ENCODE measurements at places on chromosomes 12 and 14.
A peak's percentile ranks its signal among the peaks of the same experiment; 100 is the strongest.

DNA sequence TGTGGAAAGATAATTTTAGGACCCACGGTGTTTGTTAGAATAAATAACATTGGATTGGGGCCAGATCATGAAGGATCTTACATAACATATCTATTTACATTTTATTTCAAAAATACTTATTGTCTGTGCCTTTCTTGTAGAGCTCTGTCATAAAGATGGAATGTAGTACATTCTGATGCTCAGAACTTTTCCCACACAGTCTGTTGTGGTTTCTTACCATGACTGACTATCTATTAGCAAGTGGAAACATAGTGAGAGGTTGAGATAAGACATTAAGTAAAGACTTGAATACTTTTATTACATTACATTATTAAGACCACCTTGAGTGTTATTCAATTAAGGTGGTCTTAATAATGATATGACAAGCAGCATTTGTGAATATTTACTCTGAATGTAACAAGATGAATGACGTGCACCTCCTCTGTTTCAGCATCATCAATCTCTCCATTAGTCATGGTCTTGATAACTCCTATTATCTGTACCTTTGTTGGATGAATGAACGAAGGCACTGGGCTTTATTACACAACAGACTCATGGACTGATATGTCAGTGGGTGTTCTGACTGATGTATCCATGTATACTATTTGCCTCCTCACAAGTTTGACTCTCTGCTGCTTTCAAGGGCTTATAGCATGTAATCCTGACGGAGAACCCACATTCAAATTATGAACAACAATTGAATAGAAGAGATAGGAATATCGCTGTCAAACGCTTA is 883.0 kb upstream of the FLRT2 start:
- no peak for DNase-seq

- no peak for DNase-seq
Observed at GRCh38 chr12:6935371-6936193, 7.8 kb downstream of the ATN1 start.

GRCh38 chr14:71103662-71104484 is 196.6 kb downstream of the PCNX1 start:
- DNase-seq: peak; percentile 54

DNA sequence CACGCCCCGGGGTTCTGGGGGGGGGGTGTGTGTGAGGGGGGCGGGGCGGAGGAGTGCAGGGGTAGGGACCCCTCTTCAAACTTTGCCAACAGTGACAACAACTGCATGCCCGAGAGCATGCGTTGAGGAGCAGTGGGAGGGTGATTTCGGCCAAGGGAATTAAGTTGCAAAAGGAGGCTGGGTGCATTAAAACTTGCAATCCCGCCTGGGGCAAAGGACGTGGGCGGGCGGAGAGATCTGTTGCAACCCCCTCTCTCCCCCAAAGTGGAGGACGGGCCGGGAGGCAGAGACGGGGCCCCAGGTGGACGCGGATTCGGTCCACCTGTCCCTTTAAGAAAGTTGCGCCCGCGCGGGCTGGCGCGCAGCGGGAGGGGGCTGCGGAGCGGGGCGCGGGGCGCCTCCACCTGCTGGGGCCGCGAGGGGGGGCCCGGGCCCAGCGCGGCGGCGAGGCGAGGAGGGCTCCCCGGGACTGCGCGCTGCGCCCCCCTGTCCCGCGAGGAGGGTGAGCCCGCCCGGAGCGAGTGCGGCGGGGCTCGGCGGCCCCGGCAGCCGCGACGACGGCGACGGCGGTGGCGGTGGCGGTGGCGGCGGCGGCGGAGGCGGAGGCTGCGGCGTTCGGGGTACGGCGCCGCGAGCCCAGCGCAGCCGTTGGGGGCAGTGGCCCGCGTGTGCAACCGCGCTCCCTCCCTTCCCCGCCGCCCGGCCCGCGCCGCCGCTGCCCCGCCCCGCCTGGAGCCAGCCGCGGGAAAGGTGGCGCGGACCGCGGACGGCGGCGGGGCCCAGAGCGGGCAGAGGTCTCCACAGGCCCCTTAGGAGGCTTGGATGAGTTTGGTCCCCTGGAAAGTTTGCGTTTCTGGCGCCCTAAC is 530 bp upstream of the FOXN4 start:
- DNase-seq: peak; percentile 46

DNA sequence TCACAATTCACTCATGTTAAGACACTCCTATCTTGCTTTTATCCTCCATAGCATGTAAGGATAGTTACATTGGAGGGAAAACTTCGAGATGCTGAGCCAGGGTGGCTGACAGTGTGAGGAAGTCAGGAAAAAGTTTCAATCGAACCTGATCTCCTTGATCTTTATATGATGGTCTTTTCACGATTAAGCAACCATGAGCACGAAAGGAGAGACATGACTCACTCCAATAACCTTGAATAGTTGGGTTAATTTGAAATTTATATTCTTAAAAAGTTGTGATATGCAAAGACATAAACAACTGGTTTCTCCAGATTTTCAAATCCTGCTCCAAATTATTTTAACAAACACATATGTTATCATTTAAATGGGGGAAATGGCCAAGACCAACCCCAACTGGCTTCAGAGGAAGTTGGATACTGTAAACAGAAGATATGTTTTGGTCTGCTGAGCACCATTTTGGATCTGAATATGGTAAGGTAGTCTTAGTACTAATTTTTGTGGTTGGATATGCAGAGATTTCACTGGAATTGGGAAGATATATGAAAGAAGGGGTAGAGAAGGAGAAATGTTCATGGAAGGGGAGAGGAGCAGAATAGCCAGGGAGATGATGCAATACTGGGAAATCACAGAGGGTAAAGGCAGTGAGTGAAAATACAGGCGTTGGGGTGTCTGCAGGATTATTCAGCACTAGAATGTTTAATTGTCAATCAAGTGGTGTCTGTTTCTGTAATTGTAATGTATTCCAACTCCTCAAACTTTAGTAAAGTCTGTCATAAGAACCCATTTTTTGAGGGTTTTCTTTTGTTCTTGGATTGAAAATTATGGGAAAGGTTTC is 185.2 kb upstream of the SLC38A2 start:
- DNase-seq: no peak

- no peak for DNase-seq
Observed at GRCh38 chr12:52535574-52535973, 15.4 kb upstream of the KRT5 start.

GRCh38 chr12:42459336-42459847 is 130.2 kb downstream of the PRICKLE1 start:
- no peak for DNase-seq

- DNase-seq: no peak
Observed at GRCh38 chr14:36973806-36974442, 198.5 kb downstream of the SLC25A21 start.

- DNase-seq: peak; percentile 58
Observed at GRCh38 chr12:32365473-32366064, 33.8 kb upstream of the FGD4 start.

DNA sequence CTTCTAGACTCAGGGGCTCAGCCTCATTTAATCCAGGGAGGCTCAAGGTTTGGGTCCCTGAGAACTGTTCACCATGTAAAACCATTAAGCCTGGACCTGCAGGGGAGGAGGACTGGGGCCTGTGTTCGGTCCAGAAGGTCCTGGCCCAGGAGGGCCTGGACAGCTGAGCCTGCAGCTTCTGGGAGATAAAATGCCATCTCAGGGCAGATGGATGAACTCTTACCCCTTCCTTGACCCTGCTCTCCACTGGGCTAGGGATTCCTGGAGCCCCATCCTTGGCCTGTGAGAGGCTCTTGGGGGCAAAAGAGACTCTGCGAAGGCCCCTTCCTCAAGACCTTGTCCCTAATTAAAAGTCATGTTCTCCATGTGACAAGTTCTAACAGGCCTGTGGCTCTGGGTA is 51.2 kb downstream of the PRMT8 start:
- no peak for DNase-seq

DNA sequence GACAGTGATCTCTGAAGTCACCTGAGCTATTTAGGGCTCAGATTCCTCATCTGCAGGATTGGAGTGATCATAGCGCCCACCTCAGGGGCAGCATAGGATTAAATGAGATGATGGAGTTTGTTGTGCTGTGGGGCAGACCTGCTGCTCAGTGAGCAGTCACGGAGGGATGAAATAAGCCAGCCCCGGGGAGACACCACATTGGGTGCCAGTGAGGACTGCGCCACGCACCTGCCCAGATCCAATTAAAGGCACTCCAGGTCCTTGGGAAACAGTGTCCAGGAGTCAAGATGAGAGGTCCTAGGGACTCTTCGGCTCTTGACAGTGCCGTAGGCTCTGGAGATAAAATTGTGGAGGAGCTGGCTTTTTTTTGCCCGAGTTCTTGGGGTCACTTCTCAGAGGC is 166.2 kb downstream of the ADGRD1 start:
- DNase-seq: no peak

DNA sequence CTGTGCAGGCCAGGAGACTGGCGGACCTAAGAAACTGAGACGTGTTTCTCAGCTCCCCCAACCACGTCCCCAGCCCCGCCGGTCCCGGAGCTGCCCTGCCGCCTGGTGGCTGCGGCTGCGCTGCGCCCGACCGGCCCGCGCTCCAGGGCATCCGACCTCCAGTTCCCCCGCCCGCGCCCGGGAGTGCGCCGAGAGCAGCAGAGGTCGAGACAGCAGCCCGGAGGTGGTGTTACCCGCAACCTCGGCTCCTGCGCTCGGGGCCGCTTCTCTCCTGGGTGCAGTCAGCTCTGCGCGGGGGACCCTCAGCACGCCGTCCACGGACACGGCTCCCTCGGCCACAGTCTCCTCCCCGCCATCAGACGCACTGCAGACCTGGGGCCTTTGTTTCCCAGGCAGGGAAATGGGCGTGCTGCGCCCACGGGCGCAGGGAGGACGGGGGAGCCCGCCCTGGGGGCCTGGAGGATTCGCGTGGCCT is 21.6 kb upstream of the GPR132 start:
- DNase-seq: peak; percentile 85

GRCh38 chr12:93626160-93626559 is 51.0 kb upstream of the CRADD start:
- DNase-seq: no peak

- DNase-seq: peak; percentile 59
Observed at GRCh38 chr12:40170593-40170992, 54.2 kb upstream of the LRRK2 start.

DNA sequence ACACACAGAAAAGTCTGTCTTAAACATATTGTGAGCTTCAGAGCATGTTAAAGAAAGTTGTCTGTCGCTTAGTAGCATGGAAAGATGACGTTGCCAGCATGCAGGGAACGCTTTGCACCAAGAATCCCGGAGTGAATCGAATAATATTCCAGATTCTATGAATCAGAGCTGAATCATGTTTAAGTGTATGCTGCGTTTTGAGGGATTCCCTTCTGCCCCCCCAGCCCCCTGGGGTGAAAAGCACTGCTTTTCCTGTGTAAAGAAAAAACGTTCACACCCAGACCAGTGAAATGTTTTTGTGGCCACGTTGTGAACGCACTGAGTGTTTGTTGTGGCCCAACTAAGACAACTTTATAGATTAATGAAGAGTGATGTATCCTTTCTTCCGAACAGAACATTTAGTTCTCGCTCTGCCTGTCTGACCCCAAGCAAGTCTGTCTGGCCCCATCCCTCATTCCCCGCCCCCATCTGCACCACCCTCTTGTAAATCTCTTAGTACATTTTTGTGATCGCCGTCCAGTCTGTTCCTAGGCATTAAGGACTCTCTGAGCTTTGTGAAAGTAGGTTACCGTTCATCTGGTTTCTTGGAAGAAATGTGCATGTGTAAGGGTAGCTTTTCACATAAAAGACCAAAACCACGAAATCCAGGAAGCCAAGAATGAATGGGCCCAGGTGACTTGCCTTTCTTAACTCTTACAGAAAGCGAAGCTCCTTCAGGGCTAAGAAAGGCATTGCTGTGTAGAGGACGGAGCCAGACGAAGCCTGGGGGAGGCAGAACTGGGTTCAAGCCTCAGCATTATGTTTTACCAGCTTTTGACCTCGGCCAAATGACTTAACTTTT is 103.0 kb downstream of the SAMD4A start:
- DNase-seq: no peak

DNA sequence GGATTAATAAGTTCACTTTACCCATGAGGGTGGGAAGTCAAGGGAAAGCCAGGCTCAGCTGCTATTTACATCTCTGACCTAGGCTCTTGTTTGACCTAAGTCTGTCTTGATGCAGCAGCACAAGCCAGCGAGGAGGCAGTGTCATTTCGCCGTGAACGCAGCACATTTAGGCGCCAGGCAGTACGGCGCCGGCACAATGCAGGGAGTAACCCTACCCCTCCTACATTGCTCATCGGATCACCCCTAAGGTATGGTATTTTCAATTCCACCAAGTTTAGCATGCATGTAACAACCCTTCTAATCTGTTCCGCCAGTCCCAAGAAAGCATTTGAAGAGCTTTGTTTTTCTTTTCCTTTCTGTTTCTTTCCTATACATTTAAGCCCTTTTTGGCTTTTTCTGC is 81.2 kb downstream of the PCNX1 start:
- no peak for DNase-seq

DNA sequence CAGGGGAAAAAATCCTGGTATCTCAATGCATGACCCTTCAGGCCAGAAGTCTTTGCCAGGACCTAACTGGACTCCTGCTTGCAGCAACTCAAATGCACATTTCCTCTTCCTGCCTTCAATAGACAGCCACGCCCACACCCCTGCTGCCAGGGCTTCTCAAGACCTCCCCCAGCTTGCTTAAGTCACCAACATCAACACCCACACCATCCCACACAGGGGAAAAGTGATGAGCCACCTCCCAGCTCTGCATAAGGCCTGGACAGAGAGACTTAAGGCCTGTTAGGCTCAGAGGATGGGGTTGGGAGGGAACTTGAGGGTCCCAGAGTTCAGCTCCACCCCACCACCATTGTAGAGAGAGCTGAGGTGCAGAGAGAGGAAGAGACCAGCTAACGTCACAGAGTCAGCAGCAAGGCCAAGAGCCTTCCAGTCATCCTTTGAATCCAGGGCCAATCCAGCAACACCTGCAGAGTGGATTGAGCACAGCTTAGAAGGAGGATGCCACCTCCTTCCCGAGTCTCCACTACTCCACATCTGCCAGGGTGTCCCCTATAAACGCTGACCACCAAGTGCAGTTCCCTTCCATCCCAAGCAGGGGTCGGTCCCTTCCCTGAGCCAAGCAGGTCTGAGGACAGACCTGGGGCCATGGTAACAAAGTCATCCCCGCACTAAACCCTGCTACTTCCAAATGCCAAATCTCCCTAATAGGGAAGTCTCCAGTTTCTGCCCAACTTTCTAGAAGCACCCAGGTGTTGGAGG is 50.0 kb downstream of the KDM2B start:
- DNase-seq: no peak

- no peak for DNase-seq
Observed at GRCh38 chr14:51304941-51305340, 64.9 kb downstream of the TMX1 start.

GRCh38 chr12:66239295-66239694 is 50.3 kb downstream of the IRAK3 start:
- DNase-seq: no peak

DNA sequence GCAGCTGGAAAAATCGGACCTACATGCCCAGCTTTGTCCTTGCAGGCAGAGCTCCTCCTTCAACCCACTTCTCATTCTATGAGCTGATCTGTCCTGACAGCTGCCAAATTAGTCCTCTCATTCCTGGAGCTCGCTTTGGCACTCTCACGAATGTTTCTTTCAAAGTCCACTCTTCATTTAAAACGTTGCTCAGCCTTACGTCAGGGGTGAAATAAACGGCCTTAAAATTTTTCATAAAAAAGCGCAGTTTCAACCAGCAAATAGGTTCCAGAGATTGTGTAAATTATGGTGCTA is 120.9 kb upstream of the HIF1A start:
- DNase-seq: no peak

Measured in NCI-H345 (cell line).